Lung (tissue), 17 donors: ENCODE measurements at places on chromosomes 12 and 14. TPM values are rescaled to one million over a fixed set of nuclear protein-coding genes. Genes with fewer than 3 reads are reported as not detected.

Gene AJUBA
- total RNA-seq, result 34.2 TPM

DNA sequence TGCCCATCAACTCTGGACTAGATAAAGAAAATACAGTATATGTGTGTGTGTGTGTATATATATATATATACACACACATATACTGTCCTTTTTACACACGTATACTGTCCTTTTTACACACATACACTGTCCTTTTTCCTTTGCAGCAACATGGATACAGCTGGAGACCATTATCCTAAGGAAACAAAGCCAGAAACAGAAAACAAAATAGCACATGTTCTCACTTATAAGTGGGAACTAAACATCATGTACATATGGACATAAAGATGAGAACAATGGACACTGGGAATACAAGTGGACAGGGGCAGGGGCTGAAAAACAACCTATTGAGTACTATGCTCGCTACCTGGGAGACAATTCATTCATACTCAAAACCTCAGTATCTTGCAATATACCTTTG lies 23.7 kb downstream of the VDR start:
- no peak for DNase-seq

Gene RFX4
- not detected for total RNA-seq

DNA sequence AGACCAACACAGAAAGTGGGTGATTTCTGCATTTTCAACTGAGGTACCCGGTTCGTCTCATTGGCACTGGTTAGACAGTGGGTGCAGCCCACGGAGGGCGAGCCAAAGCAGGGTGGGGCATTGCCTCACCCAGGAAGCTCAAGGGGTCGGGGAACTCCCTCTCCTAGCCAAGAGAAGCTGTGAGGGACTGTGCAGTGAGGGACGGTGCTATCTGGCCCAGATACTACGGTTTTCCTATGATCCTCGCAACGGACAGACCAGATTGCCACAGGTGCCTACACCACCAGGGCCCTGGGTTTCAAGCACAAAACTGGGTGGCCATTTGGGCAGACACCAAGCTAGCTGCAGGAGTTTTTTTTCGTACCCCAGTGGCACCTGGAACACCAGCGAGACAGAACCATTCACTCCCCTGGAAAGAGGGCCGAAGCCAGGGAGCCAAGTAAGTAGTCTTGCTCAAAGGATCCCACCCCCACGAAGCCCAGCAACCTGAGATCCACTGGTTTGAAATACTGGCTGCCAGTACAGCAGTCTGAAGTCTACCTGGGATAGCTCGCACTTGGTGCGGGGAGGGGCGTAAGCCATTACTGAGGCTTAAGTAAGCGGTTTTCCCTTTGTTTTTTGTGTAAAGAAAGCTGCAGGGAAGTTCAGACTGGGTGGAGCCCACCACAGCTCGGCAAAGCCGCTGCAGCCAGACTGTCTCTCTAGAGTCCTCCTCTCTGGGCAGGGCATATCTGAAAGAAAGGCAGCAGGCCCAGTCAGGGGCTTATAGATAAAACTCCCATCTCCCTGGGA lies 25.5 kb upstream of the NAA30 start:
- DNase-seq, result no peak

GRCh38 chr14:88045705-88046104 lies 40.8 kb downstream of the GPR65 start:
- no peak for DNase-seq

DNA sequence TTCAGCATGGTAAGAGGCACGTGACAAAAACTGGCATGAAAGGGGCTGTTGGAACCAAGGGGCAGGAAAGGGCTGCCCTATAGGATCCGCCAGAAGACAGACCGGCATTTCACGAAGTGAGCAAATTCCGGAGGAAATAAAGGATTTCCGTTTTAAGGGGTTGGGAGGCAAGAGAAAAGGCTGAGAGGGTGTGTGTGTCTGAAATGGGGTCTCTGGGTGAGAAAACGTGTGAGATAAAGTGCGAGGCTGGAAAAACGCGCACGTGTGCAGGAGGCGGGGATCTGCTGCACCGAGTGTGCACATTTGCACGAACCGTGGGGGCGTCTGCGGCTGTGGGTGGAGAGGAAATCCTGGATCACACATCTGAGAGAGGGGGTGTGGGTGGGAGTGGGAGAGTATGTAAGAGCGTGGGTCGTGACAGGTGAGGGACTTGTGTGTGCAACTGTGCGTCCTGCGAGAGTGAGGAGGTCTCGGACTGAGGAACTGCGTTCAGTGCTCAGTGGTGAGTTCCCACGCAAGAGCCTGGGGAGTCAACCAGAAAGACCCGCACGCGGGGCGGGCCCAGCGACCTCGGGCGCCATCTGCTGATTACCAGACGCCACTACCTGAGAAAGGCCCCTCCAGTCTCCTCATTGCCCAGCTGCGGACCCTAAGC lies 37.0 kb upstream of the P2RX7 start:
- peak; percentile 76 for DNase-seq

DNA sequence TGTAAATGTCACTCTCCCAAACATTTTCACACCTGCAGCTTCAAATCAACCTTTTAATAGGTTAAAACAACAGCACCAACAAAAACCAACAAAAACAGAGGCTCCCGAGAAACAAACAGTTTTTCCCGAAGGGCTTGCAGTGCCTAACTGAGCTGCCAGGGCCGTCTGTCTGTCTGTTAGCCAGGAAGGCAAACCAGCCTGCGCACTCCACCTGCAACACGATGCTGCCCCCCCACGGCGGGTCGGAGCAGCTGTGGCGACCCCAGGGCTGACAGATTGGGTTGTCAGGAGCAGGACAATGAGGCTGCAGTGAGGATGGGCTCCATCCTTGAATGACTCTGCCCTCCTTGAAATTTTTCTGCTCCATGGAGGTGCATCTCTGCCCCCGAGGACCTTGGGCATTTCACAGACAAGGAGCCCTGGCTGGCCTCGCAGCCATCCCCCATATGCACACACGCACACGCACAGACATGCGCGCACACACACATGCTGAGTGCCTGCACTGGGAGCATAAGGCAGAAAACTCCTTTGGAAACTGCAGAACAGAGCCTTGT lies 2.6 kb downstream of the RTL1 start:
- no peak for DNase-seq

- DNase-seq, result no peak
These were observed 130.4 kb upstream of the NTF3 start for GRCh38 chr12:5301539-5301938.

Gene GALNT16
- total RNA-seq, result 4.1 TPM

Gene PTGER2
- total RNA-seq, result 3.7 TPM

GRCh38 chr14:57549765-57550420 lies 56.2 kb upstream of the CCDC198 start:
- no peak for DNase-seq

DNA sequence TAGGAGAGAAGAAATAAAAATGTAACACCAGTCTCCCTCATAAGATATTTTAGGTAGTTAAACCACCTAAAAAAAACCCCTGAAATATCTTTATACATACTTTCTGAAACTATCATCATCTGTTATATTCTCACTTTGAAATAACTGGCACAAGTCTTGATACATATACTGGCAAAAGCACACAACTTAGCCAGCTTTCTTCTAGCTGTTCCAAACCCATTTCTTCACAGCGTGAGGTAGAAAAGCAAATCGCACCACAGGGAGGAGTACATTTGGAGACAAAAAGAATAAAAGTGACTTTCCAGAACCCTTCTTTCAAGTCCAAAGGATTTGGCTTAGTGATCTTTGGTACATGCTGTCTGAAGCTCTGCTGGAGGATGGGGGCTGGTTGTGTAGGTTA lies 78.5 kb downstream of the RERG start:
- no peak for DNase-seq

- no peak for DNase-seq
These were observed 3.1 kb downstream of the PRB4 start for GRCh38 chr12:11307143-11307542.

Gene DEPDC4
- 6.2 TPM for total RNA-seq

GRCh38 chr14:68807987-68808386 lies 15.1 kb upstream of the ZFP36L1 start:
- DNase-seq, result no peak

- DNase-seq, result peak; percentile 69
These were observed 547 bp upstream of the PYGL start for GRCh38 chr14:50944647-50945413.

DNA sequence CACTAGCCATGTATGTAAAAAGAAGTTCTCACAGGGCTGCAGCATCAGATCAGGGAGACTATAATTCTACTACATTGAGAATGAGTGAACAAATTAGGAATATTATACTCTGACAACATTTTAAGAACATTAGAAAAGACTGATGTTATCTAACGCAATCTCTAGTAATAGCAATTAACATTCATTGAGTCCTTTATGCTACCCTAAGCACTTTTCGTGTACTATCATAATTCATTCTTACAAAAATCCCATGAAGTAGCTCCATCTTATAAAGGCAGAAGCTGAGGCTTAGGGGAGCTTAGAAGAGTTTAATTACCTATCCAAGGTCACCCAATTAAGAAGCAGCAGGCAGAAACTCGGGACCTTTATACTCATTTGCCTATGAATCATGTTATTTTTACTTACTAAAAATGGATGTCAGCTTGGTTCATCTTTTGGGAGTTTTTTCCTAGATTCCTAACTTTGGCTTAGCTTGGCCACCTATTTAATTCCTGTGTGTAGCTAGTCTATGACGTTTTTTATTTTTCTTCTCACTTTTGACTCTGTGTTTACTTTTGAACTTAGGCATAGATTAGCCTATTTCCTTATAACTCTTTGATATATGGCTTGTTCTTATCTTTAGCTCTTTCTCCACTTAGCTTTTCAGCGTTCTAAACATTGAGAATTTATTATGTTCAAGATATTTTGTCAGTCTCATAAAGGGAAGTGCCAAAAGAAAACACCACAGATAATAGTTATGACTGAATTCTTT lies 333.5 kb upstream of the DCN start:
- DNase-seq, result peak; percentile 29

DNA sequence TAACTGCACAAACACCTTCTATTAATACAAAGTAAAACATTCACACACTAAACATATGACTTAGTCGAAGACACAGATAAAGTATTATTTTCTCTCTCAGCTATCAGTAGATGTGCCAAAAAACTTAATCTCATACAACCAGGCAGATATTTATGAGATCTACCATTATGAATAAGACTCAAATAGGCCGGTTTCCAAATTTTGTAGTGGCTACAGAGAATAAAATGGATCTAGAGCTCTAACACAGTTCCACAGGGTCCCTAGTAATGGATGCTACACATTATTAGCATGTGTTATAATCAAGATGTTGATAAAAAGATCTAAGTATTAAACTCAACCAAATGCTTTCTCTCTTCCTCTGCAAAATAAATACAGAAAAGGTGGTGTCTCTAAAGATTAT lies 10.4 kb downstream of the SAV1 start:
- DNase-seq, result peak; percentile 57

Gene EPYC
- not detected for total RNA-seq

GRCh38 chr14:54475911-54476310 lies 12.9 kb downstream of the GMFB start:
- no peak for DNase-seq

Gene KSR2
- total RNA-seq, result 1.8 TPM

DNA sequence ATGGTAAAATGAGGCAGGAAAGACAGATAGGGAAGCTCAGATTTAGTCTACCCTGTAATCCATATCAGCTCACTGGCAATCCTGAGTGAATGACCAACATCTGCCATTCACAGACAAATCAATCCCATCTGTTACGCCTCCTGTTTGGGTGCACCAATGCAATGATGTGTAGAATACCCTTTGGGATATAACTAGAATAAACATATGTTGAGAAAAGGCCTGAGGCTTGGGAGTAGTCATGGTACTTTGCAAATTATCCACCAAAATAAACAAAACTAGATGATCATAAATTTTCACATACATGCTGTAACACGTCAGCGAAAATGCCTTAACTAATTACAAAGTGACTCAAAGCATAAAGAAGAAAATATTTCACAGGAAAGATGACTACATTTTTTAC lies 78.8 kb downstream of the KCNC2 start:
- DNase-seq, result no peak

GRCh38 chr14:29166507-29166906 lies 399.9 kb downstream of the FOXG1 start:
- no peak for DNase-seq

DNA sequence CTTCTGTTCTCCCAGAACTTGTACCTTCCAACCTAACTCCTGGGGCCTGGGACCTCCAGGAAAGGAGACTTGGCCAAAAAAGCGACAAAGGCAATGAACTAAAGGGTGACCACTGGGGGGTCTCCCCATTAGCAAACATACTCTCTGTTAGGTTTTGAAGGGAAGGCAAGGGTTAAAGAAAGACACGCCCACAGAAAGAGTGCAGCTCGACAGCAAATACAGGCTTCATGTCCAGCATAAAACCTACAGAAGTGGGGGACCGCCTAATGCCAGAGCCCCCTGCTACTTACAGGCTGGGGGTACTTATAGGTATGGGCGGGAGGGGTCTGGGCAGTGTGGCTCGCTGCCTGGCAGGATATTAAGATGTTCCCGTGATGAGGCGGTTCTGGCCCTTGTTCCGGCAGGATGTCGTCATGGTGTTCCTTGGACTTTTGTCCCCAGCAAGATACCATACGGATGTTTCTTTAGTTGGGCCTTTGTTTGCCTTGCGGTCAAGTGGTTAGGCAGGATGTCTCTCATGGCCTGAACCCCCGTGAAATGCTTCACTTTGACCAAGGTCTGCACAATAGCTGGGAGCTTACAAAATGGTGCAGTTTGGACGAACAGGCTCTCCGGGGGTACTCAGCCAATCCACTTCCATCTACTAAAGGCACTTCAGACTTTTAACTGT lies 53.4 kb downstream of the PRMT8 start:
- no peak for DNase-seq

- DNase-seq, result no peak
These were observed 6.5 kb downstream of the CLEC12B start for GRCh38 chr12:10016881-10017280.
